Thymus (tissue), 14 donors: ENCODE measurements at places on chromosomes 7 and 10.

- no peak for DNase-seq
Observed at GRCh38 chr7:31495653-31496052, 18.2 kb upstream of the ITPRID1 start.

DNA sequence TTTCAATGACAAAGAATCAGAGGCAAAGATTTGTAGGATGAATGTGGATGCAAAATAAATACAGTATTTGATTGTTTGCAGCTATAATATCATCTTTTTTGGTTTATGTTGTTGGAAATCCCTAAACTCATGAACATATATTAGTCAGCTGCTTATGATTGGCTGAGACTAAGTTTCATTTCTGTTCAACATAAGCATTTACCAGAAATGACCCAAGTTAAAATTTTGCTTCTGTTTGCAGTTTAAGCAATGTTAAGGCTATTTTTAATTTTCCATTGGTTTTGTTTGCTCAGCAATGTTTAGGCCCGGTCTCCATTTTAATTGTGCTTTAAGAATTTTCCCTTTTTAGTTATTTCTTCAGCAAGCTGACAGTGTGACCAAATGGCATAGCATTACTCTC, 22.0 kb downstream of the GIMAP6 start:
- DNase-seq, result no peak

GRCh38 chr10:4070921-4071660, 286.1 kb upstream of the KLF6 start:
- no peak for DNase-seq

DNA sequence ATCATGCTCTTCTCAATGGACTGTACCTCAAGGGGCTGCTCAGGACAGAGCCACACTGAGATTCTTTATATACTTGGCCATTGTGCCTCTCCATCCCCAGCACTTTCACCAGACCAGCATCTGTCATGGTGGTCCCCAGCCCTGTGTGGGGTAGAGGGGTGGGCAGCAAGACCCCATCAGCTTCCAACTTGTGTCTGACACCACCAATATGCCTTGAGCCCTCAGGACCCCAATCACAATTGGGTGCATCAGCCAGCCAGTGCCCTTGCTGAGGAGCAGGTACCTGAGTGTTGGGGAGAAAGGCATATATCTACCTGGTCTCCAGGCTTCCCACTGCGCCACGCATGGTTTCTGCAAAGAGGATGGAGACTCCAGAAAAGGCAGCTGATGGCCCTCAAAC, 56.3 kb downstream of the GRID1 start:
- no peak for DNase-seq

DNA sequence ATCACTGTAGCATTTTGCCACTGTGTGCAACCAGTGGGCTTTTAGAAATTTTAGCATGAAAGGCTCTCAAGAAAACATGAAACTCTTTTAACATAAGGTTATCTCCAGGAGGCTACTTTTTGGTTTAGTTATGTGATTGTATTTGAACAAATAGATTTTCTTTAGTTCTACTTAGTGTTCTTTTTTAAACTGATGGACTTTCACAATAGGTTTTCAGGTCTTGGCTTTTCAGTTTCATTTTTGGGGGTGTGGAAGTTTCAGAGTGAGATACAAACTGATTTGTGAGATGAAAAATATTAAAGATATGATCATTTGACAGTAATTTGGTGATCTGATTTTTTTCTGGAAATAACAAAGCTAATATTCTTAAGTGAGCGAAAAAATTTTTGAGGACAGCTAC, 344.1 kb downstream of the PHF14 start:
- no peak for DNase-seq

DNA sequence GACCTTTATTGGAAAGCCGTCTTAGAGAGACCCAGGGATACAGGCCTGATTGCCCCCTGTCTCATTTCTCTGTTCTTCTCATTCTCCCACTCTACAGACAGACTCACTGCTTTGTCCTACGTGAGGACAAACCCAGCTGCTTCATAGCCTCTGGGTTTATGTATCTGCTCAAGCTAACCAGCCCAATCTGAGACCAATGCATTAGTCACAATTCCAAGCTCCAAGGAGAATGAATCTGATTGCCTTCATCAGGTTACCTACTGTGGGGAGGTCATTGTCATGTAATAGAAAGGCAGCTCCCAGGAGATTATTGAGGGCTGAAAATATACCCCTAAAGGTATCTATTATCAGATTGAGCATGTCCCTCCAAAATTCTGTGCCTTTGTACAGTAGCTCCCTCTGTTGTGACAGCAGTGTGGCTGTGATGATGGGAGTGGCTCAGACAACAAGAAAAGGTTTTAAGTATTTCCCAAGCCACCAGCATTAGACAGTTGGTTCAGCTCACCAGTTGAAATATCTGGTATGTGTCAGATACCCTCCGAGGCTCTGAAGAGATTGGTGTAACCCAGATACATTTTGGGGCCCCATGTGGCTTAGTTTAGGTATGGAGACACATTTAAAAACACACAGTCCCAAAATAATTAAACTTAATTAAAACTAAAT, 123.1 kb upstream of the EEPD1 start:
- no peak for DNase-seq

GRCh38 chr7:11332865-11333228, 359.2 kb downstream of the PHF14 start:
- DNase-seq, result no peak

GRCh38 chr7:14045651-14046050, 56.2 kb upstream of the ETV1 start:
- no peak for DNase-seq

DNA sequence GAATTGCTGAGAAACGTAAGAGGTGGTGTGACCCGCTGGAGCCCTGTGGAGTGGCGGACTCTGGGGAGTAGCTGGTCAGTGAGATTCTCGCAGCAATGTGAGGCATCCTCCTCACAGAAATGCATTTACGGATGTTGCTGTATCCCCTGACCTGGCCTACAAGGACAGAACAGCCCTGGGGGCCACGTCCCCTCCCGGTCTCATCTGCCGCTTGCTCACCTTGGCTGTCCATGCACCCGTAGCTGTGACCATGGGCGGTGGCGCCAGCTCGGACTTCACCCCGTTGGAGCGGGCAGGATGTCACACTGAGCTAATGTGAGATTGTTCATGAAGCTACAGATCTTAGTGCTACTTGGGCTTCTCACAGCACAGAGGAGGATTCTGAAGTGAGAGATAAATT, 193.8 kb downstream of the EBF3 start:
- no peak for DNase-seq

- DNase-seq, result no peak
Observed at GRCh38 chr7:111232249-111233084, 141.5 kb downstream of the LRRN3 start.
